Activated T-cell treated with anti-CD3 and anti-CD28 coated beads for 4 hours (primary cell): ENCODE measurements at places on chromosomes 5 and 9.

DNA sequence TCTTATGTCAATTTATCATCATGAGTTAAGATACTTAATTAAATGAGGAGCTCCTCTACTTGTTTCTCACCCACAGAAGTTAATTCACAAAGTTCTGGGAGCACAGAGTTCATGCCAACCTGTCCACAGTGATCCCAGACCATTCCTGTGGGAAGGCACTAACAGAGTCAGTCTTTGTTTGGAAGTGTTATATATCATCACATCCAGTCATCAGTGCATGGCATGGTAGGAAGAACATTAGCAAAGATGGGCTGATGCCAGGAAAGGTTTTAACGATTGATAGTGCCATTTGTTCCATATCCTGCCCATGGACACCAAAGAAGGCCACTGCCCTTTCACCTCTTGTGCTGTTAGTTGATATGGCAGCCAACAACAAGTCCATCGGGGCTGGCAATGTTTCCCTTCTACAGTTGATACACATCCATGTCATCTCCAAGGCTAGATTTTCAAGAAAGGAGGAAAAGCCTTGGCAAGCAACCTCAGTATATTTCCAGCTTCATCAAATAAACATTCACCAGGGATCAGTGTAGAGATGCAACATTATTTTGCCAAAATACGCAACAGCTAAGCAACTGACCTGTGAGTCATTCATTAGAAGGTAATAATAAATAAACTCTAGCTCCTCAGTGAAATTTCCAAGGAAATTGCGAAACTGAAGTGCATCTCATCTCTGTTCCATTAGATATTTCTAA lies 169.6 kb downstream of the RORB start:
- no peak for DNase-seq

GRCh38 chr5:164958688-164959087 lies 1453.3 kb downstream of the MAT2B start:
- no peak for DNase-seq

- no peak for DNase-seq
These were observed 45.0 kb downstream of the SLC6A7 start for GRCh38 chr5:150234576-150235499.

DNA sequence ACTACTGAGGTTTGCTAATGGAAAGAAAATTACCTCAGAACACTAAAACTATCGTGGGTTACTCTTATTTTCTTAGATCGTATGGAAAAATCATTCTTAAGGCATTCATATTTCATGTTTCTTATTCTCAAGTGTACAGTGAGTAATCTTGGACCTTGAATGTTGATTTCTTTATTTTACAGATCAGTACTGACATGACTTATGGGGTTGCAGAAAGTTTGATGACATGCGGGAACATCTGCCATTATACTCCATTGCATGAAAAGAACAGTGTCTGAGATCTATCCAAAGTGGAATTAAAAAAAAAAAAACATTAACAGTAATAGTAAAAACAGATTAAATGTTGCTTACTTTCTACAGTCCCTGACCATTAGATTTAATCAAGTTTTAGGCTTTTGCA lies 1290.2 kb upstream of the WWC1 start:
- DNase-seq: no peak

DNA sequence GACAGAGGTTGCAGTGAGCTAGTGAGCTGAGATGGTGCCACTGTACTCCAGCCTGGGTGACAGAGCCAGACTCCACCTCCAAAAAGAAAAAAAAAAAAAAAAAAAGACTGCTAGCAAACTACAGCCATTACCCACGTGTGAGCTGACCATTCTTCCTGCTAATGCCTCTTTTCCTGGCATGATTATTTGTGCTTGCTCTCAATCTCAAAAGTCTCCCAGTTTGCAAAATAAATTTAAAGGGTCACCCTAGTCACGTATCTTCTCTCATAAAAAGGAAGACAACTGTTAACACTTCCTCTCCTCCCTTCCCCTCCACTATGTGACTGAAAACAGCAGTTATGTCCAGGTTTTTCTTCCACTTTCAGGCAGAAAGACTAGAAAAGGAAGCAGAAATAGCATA lies 37.2 kb downstream of the TRIM36 start:
- DNase-seq: no peak

DNA sequence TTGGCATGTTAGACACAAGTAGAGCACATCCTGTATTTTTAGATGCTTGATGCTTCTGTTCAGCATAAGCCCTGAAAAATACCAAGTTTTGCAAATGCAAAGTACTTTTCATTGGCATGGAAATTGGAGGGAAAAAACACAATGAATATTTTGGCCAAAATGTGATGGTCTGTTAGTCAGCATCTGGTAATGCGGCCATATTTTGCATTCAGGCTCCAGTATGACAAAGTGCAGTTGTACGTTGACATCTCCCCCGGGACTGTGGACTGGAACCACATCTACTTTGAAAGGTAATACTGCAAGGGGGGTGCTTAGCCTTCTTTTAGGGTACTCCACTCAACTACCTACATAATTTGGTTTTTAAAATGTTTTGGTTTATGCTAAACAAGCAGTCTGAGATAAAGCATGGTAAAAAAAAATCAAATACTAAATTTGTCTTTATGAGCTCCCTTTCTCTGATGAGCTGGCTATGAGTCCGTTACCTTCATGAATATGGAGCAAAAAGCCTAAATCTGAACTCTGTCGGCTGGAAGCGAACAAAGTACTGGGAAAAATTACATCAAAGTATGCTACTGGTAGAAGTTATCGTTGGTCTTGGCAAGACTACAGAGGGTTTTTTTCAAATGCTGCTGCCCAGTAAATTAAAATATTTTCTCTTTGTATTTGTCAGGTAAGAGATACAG lies 297.0 kb downstream of the ARHGEF28 start:
- DNase-seq: no peak

- no peak for DNase-seq
These were observed 169.1 kb upstream of the PIK3R1 start for GRCh38 chr5:68046445-68046844.

- no peak for DNase-seq
These were observed 20.5 kb downstream of the ZBTB34 start for GRCh38 chr9:126880947-126881332.

GRCh38 chr5:156624686-156625085 lies 225.4 kb upstream of the PPP1R2B start:
- no peak for DNase-seq
